CD4-positive, alpha-beta T cell treated with Interleukin-15 for 4 hours (primary cell): ENCODE measurements at places on chromosomes 16 and 17.
A peak's percentile ranks its signal among the peaks of the same experiment; 100 is the strongest.

GRCh38 chr16:89712274-89712781 is 8.4 kb downstream of the VPS9D1 start:
- no peak for DNase-seq

DNA sequence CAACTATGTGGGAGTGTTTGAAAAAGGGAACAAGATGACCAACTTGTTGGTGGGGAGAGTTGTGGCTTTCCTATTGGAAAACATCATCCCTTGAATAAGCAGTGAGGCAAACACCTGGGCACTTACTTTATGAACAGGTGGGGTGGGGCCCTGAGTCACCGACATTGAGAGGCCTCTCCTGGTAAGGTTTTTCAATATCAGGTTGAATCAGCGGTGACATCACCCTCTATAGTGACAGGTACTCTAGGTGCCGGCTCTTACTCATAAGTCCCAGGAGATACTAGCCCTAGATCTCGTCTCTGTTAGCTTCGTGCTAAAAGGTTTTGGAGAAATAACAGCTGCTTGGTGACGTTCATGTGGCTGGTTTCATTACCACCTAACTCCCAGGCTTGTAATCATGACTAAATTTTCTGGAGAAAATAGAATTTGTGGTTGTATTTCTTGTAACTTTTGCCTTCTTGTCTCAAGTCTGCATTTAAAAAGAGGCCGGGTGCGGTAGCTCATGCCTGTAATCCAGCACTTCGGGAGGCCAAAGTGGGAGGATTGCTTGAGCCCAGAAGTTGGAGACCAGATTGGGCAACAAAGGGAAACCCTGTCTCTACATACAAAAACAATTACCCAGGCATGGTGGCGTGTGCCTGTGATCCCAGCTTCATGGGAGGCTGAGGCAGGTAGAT is 19.3 kb downstream of the CDH1 start:
- peak; percentile 52 for DNase-seq

DNA sequence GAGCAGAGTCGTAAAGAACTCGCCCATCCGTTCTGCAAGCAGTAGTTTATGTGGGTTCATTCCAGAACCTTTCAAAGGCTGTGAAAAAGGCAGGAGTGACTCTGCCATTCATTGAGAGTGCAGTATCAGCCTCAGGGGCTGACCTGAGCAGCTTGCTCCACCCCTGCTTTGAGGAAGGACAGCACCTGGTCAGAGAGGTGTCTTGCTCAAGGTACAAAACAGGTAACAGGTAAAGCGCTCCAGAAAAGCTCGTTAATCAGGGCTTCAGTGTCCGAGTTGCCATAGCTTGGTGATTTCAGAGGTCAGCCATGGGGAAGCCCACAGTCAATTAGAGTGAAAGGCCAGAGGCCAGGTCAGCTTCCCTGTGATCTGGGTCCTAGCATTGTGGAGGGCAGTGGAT is 251.1 kb downstream of the ABCC12 start:
- DNase-seq, result no peak

DNA sequence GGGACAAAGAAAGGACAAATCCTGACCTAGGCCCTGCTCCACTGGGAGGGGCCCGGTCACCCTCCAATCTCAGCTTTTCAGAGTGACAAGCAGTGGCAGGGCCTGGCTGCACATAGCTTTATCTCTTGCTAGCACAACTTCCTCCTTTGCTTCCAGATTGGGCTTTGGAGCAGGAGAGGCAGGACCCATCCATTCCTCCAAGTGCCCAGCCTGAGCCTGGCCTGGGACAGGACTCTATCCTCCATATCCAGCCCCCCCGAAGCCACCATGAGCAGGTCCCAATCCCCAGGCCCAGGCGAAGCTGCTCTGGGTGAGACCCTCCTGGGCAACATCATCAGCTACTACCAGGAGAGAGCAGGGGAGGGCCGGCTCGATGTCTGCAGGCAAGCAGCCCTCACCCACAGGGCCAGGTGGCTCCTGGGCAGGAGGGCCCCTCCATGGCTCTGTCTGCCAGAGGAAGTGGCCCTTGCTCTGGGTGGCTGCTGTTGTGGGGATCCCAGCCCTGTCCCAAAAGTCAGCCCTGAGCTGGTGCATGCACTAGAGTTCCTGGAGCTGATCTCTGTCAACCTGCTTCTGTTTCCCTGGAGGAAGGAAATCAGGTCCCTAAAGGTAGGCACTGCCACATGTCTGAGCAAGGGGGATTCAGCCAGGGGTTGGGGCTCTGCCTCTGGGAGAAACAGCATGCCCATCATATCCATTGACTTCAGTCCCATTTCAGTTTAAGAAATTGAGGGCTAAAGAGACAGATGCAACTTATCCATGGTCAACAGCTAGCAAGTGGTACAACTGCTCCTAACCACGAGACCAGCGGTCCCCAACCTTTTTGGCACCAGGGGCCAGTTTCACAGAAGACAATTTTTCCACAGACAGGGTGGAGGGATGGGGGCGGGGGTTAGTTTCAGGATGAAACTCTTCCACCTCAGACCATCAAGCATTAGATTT is 58.9 kb downstream of the TK2 start:
- no peak for DNase-seq

GRCh38 chr17:8362651-8363332 is 13.7 kb downstream of the KRABD2 start:
- DNase-seq, result no peak

DNA sequence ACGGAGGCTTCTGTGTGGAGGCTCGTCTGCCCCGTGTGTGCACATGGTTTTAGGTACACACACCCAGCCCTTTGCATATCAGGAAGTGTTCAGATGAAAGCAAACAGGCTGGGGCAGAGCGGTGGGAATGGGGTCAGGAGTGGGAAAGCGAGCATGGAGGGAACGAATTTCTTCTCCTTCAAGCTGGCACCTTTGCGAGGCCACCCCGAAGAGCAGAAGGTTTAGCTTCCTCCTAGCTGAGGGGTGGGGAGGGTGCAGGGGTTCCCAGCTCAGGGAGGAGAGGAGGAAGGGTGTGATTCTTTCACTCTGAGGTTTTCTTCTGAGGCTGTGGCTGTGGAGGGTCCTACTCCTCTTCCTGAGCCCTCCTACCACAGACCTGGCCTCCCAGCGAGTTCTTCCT is 83.6 kb downstream of the ABR start:
- no peak for DNase-seq

DNA sequence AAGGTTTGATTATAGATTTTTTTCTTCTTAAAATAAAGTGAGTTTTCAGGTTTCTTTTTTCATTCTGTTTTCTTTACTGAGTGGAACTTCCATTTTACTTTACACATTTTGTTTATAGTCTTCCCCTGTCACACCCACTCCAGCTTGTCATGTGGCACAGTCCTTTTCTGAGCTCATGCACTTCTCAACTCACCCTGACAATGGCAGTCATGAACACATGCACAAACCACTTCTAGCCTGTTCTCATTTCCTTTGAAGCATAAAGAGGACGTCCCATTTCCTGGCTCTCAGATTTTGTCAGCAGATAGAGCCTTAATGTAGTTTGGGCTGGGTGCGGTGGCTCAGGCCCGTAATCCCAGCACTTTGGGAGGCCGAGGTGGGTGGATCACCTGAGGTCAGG is 168.0 kb downstream of the AHSP start:
- peak; percentile 66 for DNase-seq

GRCh38 chr17:69064001-69064400 is 3.3 kb upstream of the ABCA9 start:
- DNase-seq, result no peak

DNA sequence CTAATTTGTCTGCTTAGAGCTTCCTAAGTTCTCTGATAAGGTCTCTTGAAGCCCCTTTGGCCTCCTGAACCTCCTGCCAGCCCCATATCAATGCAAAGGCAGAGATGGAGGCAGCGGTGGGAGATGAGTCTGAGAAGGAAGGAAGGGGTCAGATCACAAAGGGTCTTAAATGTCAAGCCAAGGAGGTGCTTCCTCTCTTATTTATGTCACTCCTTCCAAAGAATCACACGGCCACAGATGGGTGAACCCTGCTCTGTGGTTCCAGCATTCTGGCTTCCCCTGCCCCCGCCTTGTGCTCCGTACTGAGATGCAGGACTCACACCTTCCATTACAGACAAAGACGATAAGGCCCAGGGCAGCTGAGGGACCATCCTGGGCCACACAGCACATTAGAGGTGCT is 96.3 kb downstream of the GSG1L start:
- DNase-seq, result no peak

- DNase-seq, result no peak
These were observed 62.9 kb downstream of the ADCY9 start for GRCh38 chr16:4053301-4053845.

DNA sequence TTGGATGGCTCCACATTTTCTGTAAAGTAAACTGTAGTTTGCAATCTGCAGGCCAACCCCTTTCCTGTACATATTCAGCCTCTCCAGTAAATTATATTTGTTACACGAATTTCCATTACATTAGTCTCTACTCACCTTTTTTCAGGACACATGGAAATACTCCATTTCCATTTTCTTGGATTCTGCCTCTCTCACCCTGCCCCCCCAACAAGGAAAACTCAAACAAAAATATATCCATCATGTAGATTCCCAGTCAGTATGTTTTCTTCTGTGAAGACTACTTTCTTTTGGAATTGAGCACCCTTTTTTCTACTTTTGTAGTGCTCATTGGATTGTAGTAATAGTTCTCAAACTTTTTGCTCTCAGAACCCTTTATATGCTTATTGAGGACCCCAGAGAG is 2.9 kb downstream of the PPM1D start:
- no peak for DNase-seq

DNA sequence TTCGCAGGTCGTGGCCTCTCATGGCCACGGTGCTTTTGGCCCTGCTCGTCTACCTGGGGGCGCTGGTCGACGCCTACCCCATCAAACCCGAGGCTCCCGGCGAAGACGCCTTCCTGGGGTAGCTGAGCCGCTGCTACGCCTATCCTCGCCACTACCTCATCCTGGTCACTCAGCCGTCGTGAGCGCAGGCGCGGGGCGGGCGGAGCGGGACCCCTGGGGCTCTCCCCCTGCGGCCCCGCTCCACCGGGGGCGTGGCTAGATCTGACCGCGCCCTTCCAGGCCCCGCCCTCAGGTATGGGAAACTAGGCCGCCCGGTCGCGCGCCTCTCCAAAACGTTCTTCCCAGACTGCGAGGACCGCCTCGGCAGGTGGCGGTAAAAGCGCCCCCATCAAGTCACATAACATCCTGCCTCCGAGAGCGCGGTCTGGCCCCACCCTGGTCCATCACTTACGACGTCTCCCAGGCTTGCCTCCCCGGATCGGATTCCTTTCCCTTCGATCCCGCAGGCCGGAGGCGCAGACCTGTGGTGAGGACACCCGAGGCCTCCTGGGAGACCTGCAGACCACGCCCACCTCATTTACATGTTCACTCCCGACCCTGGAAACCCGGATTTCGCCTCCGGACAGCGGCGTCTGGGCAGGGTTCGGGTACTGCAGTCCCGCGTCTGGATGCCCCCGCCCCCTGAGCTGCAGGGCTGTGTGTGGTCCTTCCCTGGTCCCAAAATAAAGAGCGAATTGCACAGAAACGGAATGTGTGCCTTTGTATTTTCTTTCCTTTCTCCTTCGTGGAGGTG is 91.5 kb upstream of the TMEM97 start:
- no peak for DNase-seq

GRCh38 chr16:3988824-3989223 is 108.3 kb upstream of the CREBBP start:
- DNase-seq, result no peak

DNA sequence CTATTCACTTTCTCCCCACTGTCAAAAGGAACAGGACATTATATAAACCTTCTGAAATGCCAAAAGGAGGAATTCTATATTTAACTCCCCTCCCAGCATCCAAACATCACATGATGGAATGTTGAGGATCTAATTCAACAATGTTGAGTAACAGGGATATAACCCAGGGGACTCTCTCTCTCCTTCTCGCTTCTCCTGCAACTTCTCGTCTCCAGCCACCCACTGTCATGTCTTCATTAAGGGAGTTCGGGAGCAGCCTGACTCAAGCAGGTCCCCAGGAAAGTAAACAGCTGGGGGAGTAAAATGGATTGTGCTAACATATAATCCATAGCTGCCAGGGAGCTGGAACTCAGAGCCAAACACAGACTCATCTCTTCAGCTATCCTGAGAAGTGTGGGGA is 51.7 kb downstream of the GRIN2A start:
- no peak for DNase-seq

DNA sequence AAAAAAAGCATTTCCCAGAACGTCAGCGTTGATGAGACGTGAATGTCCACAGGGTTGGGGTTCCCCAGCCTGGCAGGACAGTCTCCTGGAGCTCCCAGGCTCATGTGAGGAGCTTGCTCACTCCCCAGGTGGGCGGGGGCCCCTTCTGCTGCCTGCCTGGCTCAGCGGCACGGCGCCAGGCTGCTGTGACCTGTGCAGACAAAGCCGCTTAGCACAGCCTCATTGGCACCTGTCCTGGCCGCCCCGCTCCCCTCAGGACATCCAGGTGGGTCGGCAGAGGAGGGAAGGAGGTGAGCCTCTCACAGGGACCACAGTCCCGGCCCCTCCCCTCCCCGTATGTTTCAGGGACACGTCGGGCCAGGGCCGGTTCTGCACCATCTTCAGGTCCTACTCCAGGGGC is 12.9 kb upstream of the WFIKKN1 start:
- DNase-seq, result no peak

DNA sequence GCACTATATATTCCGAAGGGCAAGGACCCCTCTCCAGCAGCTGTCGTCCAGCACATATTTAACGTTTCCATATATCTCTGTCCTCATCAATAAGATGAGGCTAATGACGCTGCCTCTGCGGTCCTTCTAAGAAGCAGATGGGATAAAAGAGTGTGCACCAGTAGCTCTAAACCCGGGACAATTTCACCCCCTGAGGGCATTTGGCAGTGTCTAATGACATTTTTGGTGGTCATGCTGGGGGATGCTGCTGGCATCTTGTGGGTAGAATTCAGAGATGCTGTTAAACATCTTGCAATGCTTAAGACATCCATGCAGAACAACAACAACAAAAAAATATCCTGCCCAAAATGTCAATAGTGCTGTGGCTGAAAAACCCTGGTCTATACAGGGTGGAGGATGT is 372.9 kb downstream of the CDH13 start:
- no peak for DNase-seq

DNA sequence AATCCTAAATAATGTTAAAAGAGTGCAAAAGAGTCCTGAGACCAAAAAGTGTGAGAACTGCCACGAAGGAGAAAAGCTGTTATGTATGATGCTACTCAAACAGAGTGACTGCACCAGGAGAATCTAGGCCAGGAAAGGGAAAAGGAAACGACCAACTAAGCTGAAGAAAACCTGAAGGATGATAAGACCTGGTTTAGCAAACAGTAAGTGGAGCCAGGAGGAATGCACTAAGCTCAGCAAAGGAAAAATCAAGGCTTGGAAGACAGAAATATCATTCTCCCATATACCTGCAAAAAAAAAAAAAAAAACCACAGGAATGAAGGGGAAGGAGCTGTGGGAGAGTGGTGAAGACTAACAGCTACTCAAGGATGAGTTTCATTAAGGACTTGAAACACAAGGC is 21.1 kb downstream of the CMC2 start:
- DNase-seq, result no peak

GRCh38 chr17:29622337-29623282 is at the start of gene CORO6:
Gene CORO6 (minus strand): TSS chr17:29622912. CDS start chr17:29621421, 1,491 bp downstream.
- DNase-seq, result peak; percentile 56
